ENCODE measurements at places on chromosomes 16 and 17. TPM values are rescaled to one million over a fixed set of nuclear protein-coding genes. Genes with fewer than 3 reads are reported as not detected.

CASKIN1 gene
- 3.7 TPM for total RNA-seq

PRSS21 gene
- total RNA-seq: not detected

MARVELD3 gene
- 1.1 TPM for total RNA-seq

EVPL gene
- 2.1 TPM for total RNA-seq

TMIGD1 gene
- not detected for total RNA-seq

TRIM47 gene
- total RNA-seq: 8.0 TPM

TNFRSF17 gene
- total RNA-seq: 0.68 TPM

CDH11 gene
- 26.9 TPM for total RNA-seq

C16orf54 gene
- total RNA-seq: 0.50 TPM

AATK gene
- total RNA-seq: 4.5 TPM

Data from motor neuron (in vitro differentiated cells).